ENCODE measurements at places on chromosomes 5 and 9. TPM values are rescaled to one million over a fixed set of nuclear protein-coding genes. Genes with fewer than 3 reads are reported as not detected.

Gene NTRK2
- 0.41 TPM for total RNA-seq

Gene CER1
- not detected for total RNA-seq

Gene PCDHB2
- total RNA-seq: not detected

Gene MLANA
- not detected for total RNA-seq

Gene PMPCA
- total RNA-seq: 62.7 TPM

DNA sequence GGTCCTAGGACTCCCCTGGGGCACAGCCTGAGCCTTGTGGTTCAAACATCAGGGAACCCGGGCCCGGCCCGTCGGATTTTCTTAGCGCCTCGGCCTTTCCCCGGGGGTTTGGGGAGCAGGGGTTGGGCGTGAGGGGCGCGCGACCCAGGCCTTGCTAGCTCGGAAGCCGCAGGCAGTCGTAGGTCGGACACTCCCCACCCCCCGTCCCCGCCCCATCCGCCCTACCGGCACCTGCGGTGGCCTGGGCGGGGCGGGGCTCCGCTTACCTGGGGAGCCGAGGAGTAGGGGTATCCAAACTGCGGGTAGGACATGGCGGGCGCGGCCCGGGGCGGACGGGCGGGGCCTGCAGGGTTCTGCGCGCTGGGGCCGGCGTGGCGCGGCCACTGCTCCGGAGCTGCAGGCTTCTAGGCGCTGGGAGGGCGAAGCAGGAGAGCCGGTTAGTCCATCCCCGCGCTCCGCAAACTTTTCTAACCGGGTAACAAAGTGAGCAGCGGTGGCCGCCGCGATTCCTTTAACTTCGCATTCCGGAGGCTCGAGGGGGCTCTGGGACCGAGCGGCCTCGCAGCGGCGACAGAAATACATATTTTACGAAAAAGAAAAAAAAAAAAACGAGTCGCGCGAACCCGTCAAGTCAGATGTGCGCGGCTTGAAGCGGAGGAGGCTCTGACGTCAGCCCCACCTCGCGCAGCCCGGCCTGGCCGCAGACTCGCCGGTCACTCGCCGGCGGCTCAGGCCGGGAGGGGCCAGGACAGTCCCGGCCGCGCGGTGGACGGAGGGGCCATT is at the start of gene IRX4:
Gene IRX4, minus strand, starts transcription at position 589 of the 783 bp plus-strand sequence. Its CDS starts 278 bp downstream, at position 311.
- DNase-seq: no peak
- H3K4me3 ChIP-seq: peak within 1 kb of the TSS; percentile 58
- H3K27ac ChIP-seq: no peak within 1 kb of the TSS
- H3K4me1 ChIP-seq: peaks cover 8% of the 10 kb centered on the region
- H3K27me3 ChIP-seq: peaks cover 46% of the 10 kb centered on the region
- no peaks in the 10 kb centered on the region for H3K36me3 ChIP-seq

DNA sequence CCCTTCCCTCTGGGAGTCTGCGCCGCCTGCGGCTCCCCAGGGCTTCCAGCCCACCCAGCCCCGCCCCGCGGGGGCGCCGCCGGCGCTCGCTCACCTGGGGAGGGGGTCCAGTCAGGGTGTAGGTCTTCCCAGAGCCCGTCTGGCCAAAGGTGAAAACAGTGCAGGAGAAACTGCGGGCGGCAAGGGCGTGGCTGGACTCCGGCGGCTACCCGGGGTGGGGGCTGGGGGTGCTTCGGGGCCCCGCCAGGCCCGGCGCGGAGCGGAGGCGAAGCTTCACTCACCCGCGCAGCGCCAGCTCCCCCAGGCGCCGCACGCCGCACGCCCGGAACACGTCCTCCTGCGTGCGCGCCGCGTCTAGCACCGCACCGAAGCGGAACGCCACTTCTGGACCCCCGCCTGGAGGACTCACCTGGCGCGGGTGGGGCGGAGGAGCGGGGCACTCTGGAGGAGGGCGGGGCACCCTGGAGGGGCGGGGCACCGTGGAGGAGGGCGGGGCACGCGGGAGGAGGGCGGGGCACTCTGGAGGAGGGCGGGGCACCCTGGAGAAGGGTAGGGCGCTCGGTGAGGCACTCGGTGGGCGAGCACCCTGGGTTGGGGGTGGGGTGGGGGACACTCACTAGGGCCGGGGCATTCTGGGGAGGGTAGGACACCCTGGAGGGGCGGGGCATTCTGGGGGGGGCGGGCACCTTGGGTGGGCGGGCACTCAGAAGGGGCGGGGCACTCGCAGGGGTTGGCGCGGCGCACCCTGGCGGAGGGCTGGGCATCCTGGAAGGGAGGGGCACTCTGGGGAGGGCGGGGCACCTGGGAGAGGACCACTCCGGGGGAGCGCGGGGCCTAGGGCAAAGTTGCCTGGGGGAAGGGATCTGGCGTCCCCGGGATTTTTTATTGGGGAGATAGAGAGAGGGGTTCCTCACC is 814 bp downstream of the KIF12 start:
- DNase-seq: peak; percentile 32
- H3K27ac ChIP-seq: no peak overlapping the region
- peaks cover 54% of the 10 kb centered on the region for H3K27me3 ChIP-seq
- peaks cover 3% of the 10 kb centered on the region for H3K36me3 ChIP-seq

GRCh38 chr5:10533226-10533625 is 30.6 kb upstream of the ANKRD33B start:
- H3K27ac ChIP-seq: no peak overlapping the region
- peaks cover 18% of the 10 kb centered on the region for H3K4me1 ChIP-seq
- DNase-seq: peak; percentile 28
- H3K36me3 ChIP-seq: peaks cover 2% of the 10 kb centered on the region

DNA sequence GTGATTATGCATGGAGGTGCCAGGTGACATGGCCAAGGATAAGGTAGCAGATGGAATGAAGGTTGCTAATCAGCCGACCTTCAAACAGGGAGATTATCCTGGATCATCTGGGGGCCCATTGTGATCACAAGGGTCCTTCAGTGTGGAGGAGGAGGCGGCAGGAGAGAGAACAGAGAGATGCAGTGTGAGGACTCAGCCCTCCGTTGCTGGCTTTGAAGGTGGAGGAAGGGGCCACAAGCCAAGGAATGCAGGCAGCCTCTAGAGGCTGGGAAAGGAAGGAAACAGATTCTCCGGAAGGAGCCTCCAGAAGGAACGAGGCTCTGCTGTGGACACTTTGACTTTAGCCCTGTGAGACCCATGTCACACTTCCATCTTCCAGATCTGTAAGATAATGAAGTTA is 27.4 kb upstream of the EEIG1 start:
- H3K27ac ChIP-seq: peak overlapping the region; percentile 85

GRCh38 chr5:52448111-52448510 is 339.6 kb upstream of the ITGA1 start:
- H3K27ac ChIP-seq: no peak overlapping the region
- no peak for DNase-seq
- H3K27me3 ChIP-seq: peaks cover 6% of the 10 kb centered on the region
- no peaks in the 10 kb centered on the region for H3K36me3 ChIP-seq

- peaks cover 13% of the 10 kb centered on the region for H3K4me1 ChIP-seq
- H3K4me3 ChIP-seq: no peak overlapping the region
- no peak for DNase-seq
- H3K27me3 ChIP-seq: peaks cover 11% of the 10 kb centered on the region
- H3K27ac ChIP-seq: no peak overlapping the region
These were observed 3.8 kb upstream of the PRKAA1 start for GRCh38 chr5:40801771-40802562.

- peaks cover 11% of the 10 kb centered on the region for H3K36me3 ChIP-seq
- H3K4me1 ChIP-seq: peaks cover 53% of the 10 kb centered on the region
- H3K27me3 ChIP-seq: no peaks in the 10 kb centered on the region
- peak overlapping the region; percentile 47 for H3K27ac ChIP-seq
These were observed 15.9 kb downstream of the STOM start for GRCh38 chr9:121354141-121354540.

DNA sequence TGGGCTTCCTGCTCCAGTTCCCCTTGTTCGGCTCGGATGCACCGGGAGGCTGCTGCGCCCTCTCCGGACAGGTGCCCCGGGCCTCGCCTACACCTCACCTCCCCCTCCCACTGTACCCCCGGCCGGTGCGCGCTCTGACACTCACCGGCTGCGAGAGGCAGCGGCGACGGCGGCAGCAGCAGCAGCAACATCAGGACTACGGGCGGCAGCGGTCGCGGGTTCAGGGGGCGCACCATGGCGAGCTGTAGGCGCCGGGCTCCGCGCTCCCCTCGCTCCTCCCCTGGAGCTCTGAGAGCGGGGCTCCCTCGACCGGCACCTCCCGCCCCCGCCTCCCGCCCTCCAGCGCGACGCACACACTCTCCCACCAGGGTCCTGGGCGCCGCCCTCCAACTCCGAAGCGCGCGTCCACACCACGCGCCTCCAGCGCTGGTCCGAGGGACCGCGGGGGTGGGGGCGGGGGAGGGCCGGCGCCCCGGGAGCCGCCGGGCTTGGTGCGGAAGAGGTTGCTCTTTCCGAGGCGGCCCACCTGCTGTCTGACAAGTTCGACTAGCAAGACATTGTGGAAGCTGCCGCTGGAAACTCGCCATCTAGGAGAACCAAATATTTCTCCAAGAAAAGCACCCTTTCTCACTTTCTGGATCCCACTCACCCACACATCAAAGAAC is at the start of gene GFRA3:
Gene GFRA3, minus strand, starts transcription at position 433 of the 665 bp plus-strand sequence. Its CDS starts 197 bp downstream, at position 236.
- H3K4me1 ChIP-seq: peaks cover 7% of the 10 kb centered on the region
- peak; percentile 30 for DNase-seq
- H3K4me3 ChIP-seq: peak within 1 kb of the TSS; percentile 71
- no peaks in the 10 kb centered on the region for H3K36me3 ChIP-seq
- no peak within 1 kb of the TSS for H3K27ac ChIP-seq

- no peak overlapping the region for H3K27ac ChIP-seq
- H3K4me1 ChIP-seq: peaks cover 13% of the 10 kb centered on the region
- DNase-seq: no peak
- peaks cover 12% of the 10 kb centered on the region for H3K27me3 ChIP-seq
- no peak overlapping the region for H3K4me3 ChIP-seq
These were observed 8.9 kb upstream of the TLE4 start for GRCh38 chr9:79562749-79563386.

- no peak for DNase-seq
- no peaks in the 10 kb centered on the region for H3K36me3 ChIP-seq
- no peaks in the 10 kb centered on the region for H3K4me1 ChIP-seq
- no peak overlapping the region for H3K27ac ChIP-seq
- no peak overlapping the region for H3K4me3 ChIP-seq
- H3K27me3 ChIP-seq: no peaks in the 10 kb centered on the region
These were observed 182.3 kb downstream of the MACROH2A1 start for GRCh38 chr5:135216471-135217343.

DNA sequence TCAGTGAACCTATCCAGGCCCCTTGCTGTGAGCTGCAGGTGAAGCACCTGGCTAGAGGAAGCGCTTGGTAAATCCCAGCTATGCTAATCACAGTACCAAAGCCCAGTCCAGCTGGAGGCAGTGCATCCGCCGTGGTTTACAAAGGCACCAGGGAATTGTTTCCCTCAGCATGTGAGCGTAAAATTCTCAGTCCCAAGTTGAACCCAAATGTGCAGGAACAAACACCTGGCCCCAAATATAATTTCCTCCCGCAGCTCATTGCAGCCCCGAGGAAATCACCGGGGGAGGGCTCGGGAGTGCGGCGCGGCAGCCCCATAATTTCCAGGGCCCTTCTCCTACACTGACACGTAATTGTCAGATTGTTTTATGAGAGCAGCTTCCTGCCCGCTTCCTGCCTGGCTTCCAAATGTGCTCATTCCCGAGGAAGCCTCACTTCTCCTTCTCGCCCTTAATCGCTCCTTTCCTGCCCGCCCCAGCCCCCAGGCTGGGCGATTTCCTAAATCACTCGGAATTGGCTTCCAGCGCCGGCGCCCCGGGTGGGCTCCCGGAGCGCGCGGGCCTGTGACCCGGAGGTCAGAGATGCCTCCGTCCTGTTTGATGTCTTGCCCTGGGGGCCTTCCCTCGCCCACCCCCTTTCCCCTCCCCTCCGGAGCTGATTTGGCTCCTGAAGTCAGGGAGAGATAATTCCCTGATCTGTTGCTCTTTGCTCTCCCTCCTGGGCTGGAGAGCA is 134.4 kb downstream of the FGF1 start:
- H3K4me1 ChIP-seq: peaks cover 5% of the 10 kb centered on the region
- H3K27me3 ChIP-seq: peaks cover 27% of the 10 kb centered on the region
- peak overlapping the region; percentile 27 for H3K4me3 ChIP-seq
- H3K27ac ChIP-seq: no peak overlapping the region

DNA sequence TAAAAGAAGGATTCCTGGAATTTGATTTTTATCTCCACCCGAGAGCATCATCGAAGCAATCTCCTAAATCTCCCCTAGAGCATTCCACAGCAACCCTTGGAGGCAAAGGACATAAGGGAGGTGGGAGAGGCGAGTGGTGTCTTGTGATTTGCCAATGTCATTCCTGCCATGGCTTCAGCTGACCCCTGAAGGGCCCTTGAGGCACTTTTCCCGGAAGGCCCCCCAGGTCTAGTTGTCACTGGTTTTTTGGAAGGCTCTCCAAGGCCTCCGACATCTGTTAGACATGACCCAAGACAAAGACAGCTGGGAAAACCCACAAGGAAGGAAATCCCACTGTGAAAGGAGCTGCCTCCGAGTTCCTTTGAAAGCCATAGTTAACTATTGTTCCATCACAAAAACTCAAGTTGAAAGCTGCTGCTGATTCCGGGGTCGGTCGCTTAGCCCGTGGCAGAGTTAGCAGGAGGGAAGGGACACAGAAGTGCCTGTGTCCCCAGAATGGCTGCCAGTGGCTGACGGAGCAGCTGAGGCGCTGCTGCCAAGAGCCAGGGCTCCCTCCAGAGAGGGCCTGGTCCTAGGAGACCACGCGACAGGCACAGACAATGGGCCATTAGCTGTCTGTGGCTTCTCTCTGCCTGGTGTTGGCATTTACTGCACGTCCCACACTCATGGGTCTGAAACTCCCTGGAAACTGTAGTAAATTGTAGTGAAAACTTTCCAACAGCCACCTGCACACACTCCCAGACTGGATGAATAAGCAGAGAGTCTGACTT is 24.4 kb upstream of the TRIO start:
- H3K4me1 ChIP-seq: no peaks in the 10 kb centered on the region
- no peak overlapping the region for H3K4me3 ChIP-seq
- H3K27me3 ChIP-seq: peaks cover 12% of the 10 kb centered on the region
- DNase-seq: no peak
- H3K36me3 ChIP-seq: no peaks in the 10 kb centered on the region

DNA sequence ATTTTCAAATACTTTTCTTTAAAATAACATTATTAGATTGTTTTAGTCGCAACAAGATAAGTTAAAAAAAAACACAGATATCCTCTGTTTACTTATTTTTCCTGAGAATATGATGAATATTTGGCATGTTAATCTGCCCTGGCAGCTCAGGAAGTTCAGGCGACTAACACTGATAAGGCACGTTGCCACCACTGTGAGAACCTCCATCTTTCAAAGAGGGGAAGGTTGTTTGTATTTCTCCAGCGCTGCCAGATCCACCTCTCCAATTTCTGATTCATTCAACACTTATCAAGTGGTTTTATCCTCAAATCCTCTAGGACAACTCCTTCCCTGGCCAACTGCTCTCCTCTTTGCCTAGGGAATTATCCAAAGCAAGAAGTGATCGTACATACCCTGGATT is 21.8 kb downstream of the CTNNAL1 start:
- H3K36me3 ChIP-seq: peaks cover 8% of the 10 kb centered on the region
- no peak overlapping the region for H3K27ac ChIP-seq
- DNase-seq: no peak
- no peak overlapping the region for H3K4me3 ChIP-seq
- no peaks in the 10 kb centered on the region for H3K27me3 ChIP-seq
- no peaks in the 10 kb centered on the region for H3K4me1 ChIP-seq

- no peak overlapping the region for H3K27ac ChIP-seq
- DNase-seq: no peak
- no peaks in the 10 kb centered on the region for H3K36me3 ChIP-seq
- peaks cover 26% of the 10 kb centered on the region for H3K4me1 ChIP-seq
These were observed 7.6 kb upstream of the SLC9A3 start for GRCh38 chr5:531749-532315.

Data from activated T-cell treated with anti-CD3 and anti-CD28 coated beads, Interleukin-2, amount 50 U/mL, for 72 hours (primary cell).